ENCODE measurements at places on chromosomes 16 and 17. TPM values are rescaled to one million over a fixed set of nuclear protein-coding genes. Genes with fewer than 3 reads are reported as not detected.

The GSG1L2 gene
- total RNA-seq = not detected

The ZNF688 gene
- 12.9 TPM for total RNA-seq

The MEIOB gene
- total RNA-seq = not detected

The ADPRM gene
- 14.1 TPM for total RNA-seq

The AHSP gene
- not detected for total RNA-seq

GRCh38 chr17:78736526-78737079 lies 45.5 kb downstream of the CYTH1 start:
- peak overlapping the region; percentile 8 for H3K27ac ChIP-seq
- DNase-seq = peak; percentile 83
- no peaks in the 10 kb centered on the region for H3K27me3 ChIP-seq
- no peaks in the 10 kb centered on the region for H3K36me3 ChIP-seq
- H3K4me3 ChIP-seq = peak overlapping the region; percentile 66

DNA sequence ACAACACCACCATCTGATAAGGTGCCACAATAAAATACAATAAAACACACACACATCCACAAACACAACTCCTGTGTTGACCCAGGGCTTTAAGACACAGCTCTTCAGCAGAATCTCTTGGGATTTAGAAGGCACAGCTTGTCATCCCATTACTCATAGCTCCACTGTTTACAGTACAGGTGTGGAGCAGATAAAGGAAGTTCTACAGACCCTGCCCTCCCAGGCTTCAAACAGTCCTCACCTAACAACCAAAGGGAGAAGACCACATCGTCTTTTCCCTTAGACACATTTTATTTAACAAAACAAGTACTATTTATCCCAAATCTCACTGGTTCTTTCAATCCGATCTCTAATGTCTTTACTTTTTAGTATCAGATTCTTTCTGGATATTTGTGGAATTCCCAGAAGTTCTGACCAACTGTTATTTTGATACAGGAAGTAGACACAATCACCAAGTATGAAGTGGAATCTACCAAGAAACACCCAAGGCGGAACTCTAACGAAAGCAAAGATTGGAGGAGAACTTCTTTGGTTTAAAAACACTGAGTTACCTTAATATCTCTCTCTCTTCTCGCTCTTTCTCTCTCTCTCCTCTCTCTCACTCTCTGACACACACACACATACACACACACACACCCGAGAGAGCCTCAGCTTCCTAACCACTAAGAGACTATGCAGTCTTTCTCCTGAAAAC lies 46.1 kb downstream of the CYTH1 start:
- H3K36me3 ChIP-seq = no peaks in the 10 kb centered on the region
- H3K4me1 ChIP-seq = no peaks in the 10 kb centered on the region
- DNase-seq = no peak
- H3K4me3 ChIP-seq = peak overlapping the region; percentile 32
- no peaks in the 10 kb centered on the region for H3K27me3 ChIP-seq
- no peak overlapping the region for H3K27ac ChIP-seq

DNA sequence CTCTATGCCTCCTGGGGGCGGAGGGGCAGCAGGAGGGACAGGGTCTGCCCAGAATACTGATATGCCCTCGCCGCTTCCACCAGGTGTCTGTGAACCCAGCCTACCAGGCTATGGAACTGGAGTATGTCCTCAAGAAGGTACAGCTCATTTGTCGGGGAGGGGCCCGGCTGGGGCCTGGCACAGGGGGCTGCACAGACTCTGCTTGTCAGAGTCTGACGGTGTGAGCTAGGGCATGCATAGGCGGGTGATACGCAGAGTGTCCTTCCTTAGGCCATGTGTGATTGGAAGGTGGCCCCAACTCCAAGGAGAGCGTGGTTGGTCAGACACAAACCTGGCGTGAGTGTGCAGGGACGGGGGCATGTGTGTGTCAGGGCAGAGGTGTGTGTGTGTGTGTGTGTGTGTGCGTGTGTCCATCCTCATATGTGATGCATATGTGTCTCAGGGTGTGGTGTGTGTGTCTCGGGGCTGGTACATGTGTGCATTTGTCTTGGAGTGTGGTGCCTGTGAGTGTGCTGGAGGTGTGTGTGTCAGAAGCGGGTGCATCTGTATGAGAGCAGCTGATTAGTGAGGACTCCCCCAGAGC lies 7.0 kb downstream of the CHAD start:
- no peak for DNase-seq
- H3K27ac ChIP-seq = no peak overlapping the region
- no peaks in the 10 kb centered on the region for H3K27me3 ChIP-seq

DNA sequence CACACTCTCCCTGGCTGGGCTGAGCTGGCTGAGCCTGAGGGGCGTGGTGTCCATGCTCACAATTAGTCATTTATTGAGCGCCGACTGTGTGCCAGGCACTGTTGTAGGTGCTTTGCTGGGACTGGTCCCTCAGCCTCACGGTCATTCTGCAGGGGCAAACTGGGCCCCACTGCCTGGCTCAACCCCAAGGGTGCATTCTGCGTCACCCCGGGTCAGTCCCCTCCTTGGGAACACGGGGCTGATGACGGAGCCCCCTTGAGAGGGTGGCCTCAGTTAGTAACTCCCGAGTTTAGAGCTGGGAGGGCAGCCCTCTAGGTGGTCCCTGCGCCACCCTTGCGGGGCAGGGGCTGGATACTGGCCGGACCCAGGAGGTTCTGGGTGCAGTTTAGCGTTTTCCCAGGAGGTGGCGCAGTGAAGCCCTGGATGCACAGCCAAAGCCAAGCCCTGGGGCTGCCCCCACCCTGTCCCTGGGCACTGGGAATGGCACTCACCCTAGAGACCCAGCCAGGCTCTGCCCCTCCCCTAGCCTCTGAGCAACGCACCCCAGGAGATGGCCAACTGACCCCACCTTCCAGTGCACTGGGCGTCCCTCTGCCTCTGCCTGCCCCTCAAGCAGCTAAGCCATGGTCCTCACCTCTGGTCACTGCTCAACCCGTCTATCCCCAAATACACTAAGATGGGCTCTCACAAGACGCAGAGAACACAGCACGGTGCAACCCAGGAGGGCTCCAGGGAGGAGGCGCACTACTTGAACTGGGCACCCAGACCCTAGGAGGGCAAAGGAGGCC lies 243.2 kb upstream of the GSE1 start:
- DNase-seq = peak; percentile 75
- no peaks in the 10 kb centered on the region for H3K4me1 ChIP-seq
- H3K36me3 ChIP-seq = no peaks in the 10 kb centered on the region
- no peaks in the 10 kb centered on the region for H3K27me3 ChIP-seq
- no peak overlapping the region for H3K4me3 ChIP-seq
- peak overlapping the region; percentile 43 for H3K27ac ChIP-seq

DNA sequence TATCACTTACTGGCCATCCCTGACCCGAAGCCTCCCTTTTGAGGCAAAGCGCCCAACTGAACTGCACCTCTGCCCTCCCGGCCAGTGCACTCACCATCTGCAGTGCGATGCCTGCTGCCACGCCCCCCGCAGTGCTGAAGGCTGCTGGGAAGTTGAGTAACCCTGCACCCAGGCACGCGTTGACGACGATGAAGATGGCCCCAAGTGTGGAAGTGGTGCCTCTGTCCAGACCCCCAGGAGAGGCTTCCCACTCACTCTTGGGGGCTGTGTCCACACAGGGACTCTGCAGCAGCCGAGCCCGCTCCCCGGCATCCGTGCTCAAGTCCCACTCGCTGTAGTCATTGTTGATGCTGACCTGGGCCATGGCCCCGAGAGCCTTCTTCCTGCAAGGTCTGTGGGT lies 4.8 kb downstream of the SLC38A7 start:
- H3K4me1 ChIP-seq = no peaks in the 10 kb centered on the region
- no peaks in the 10 kb centered on the region for H3K36me3 ChIP-seq
- no peak overlapping the region for H3K4me3 ChIP-seq
- DNase-seq = no peak

- H3K27me3 ChIP-seq = no peaks in the 10 kb centered on the region
- no peaks in the 10 kb centered on the region for H3K4me1 ChIP-seq
- no peaks in the 10 kb centered on the region for H3K36me3 ChIP-seq
- DNase-seq = no peak
- H3K4me3 ChIP-seq = no peak overlapping the region
- no peak overlapping the region for H3K27ac ChIP-seq
Measured at GRCh38 chr17:50828508-50829170, 6.7 kb upstream of the WFIKKN2 start.

- peaks cover 41% of the 10 kb centered on the region for H3K4me1 ChIP-seq
- H3K36me3 ChIP-seq = no peaks in the 10 kb centered on the region
- no peak overlapping the region for H3K4me3 ChIP-seq
- DNase-seq = peak; percentile 95
- peak overlapping the region; percentile 95 for H3K27ac ChIP-seq
Measured at GRCh38 chr17:34252444-34253138, 2.5 kb upstream of the CCL2 start.

DNA sequence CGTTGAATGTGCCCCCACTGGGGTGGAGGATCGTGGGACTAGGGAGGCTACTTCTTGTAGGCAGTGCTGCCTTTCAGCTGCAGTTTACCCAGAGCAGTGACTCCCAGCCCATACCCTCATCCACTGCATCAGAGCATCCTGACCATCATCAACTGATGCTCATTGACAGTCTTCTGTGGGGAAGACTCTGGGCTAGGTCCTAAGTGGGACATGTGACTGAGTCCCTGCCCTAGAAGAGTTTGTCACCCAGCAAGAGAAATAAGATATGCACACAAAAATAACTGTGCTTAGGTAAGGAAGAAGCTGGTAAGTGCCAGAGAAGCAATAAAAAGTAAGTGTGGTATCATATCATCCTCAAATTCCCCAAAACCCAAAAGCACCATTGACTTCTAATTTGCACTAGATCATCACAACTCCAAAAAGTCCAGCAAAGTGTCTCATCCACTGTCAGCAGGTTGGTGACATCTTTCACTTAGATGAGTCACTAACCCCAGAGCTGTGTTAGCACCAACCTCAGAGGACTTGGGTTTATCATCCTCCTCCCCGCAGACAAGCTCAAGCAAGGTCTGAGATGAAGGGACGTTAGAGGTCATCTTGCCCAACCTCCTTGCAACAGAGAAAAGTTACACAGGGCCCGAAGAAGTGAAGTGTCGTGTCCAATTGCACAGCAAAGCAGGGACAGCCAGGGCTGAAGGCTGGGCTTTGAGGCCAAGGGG lies 99.0 kb downstream of the CCDC182 start:
- no peaks in the 10 kb centered on the region for H3K36me3 ChIP-seq
- no peaks in the 10 kb centered on the region for H3K27me3 ChIP-seq
- no peak for DNase-seq
- no peaks in the 10 kb centered on the region for H3K4me1 ChIP-seq

GRCh38 chr16:85571813-85572619 lies 41.1 kb upstream of the GSE1 start:
- H3K27ac ChIP-seq = no peak overlapping the region
- H3K4me1 ChIP-seq = no peaks in the 10 kb centered on the region
- no peaks in the 10 kb centered on the region for H3K27me3 ChIP-seq
- no peak overlapping the region for H3K4me3 ChIP-seq
- DNase-seq = peak; percentile 66

DNA sequence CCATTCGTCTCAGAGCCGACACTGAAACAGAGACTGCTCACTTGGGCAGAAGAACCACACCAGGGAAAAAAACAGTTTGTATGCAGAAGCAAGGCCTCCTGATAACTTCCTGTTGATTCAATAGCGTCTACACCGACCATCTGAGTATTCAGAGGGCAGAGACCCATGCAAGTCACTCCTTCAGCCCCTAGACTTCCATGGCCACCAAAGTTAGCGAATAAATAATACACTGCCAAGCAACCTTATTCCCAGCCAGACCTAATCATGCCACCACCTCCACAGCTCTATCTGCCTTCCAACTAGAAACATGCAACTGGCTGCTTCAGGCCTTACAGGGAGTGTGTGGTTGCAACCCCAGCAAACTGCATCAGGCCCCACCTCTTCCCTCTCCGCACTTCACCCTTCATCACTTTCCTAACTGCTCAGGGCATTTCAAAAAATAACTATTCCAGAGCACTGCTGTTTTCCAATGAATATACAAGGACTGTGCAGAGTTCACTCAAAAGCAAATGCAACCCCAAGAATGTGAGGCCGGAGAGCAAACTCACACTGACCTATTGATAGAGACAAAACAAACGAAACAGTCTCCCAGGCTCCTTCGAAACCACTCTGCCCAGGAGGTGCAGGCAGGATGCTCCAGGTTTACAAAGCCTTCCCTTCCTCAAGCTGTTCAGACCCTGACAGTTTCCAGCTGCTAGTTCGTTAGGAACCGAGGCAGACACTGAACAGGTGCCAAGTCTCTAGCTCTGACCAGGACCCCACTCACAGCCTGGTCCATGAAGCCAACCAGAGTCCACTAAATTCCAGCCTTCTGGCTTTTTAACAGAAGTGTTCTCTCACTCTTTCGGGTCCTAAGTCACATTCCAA lies 3.6 kb downstream of the USP7 start:
- H3K36me3 ChIP-seq = no peaks in the 10 kb centered on the region
- no peaks in the 10 kb centered on the region for H3K27me3 ChIP-seq
- H3K4me3 ChIP-seq = no peak overlapping the region
- peak; percentile 24 for DNase-seq
- no peak overlapping the region for H3K27ac ChIP-seq

GRCh38 chr16:84535408-84535807 lies 30.9 kb upstream of the MEAK7 start:
- no peak for DNase-seq
- H3K4me3 ChIP-seq = no peak overlapping the region
- no peaks in the 10 kb centered on the region for H3K36me3 ChIP-seq
- H3K4me1 ChIP-seq = peaks cover 7% of the 10 kb centered on the region

DNA sequence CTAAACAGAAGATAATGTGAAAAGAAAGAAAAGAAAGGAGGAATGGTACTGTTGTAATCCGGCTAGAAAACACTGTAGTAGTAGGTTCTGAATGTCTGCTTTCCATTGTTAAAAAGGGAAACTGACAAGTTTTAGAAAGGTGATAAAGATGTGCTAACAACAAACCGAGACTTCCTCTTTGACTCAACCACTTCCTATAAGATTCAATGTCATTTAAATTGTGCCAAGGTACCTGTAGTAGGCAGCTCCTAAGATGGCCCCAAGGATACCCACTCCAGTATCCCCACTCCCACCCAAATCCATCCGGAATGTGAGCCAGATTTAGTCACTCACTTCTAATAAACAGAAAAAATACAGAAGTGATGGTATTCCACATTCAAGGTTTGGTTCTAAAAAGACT lies 31.2 kb downstream of the XYLT1 start:
- H3K27me3 ChIP-seq = no peaks in the 10 kb centered on the region
- no peaks in the 10 kb centered on the region for H3K36me3 ChIP-seq
- no peaks in the 10 kb centered on the region for H3K4me1 ChIP-seq
- no peak overlapping the region for H3K4me3 ChIP-seq

- H3K4me1 ChIP-seq = peaks cover 15% of the 10 kb centered on the region
- H3K4me3 ChIP-seq = no peak overlapping the region
- no peak for DNase-seq
- no peaks in the 10 kb centered on the region for H3K27me3 ChIP-seq
- no peaks in the 10 kb centered on the region for H3K36me3 ChIP-seq
- peak overlapping the region; percentile 62 for H3K27ac ChIP-seq
Measured at GRCh38 chr17:12231355-12231682, 210.6 kb downstream of the MAP2K4 start.

DNA sequence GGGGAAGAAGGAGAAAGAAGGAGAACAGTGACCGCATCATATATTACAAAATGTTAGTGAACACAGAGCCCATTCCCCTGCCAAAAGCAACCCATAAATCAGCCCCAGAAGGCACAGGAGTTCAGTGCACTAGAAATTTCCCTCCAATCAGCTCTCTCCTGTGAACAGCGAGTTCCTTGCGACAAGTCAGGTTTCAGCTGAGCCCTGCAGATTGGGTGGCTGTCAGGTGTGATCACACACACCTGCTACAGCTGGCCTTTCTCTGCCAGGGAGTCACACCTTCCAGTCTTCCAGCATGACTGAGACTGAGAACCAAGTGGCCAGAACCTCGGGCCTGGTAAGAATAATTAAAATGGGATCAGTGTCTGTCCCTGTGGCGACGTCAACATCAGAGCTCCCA lies 60.2 kb downstream of the SHISA9 start:
- H3K27me3 ChIP-seq = no peaks in the 10 kb centered on the region
- H3K27ac ChIP-seq = peak overlapping the region; percentile 17
- H3K4me3 ChIP-seq = no peak overlapping the region
- no peaks in the 10 kb centered on the region for H3K4me1 ChIP-seq
- no peak for DNase-seq
